ENCODE measurements at places on chromosomes 3 and 15.

DNA sequence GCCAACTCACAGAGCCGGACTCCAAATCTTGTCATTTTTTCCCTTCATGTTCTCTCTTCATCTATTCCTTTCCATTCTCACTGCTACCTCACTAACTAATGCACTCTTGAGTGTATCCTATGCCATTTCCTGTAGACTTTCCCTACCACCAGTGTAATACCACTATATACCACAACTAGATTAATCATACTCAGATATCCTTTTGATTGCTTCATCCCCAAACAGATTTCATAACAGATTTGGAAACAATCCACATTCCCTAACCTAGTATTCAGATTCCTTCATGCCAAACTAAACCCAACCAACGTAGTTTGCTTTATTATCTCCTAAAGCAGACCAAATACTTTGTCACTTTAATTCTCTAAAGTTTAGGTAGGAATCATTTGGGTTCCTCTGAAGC is 2.6 kb upstream of the PLOD2 start:
- DNase-seq, result no peak

DNA sequence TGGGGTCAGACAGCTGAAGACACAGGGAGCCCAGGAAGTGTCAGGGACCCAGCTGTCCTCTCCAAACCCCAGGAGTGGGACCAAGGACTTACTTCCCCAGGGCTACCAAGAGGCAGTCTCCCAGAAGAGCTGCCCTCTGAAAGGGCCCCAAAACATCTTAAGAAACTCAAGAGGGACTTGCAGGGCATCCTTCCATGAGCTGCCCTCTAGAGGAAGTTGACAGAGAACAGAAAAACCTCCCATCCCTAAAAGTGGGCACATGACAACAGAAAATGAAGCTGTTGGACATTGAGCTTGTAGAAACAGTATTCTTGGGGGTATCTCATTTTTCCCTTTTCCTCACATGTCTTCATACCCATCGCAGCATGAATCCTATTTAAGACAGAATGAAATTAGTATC is 58.9 kb downstream of the MECOM start:
- no peak for DNase-seq

DNA sequence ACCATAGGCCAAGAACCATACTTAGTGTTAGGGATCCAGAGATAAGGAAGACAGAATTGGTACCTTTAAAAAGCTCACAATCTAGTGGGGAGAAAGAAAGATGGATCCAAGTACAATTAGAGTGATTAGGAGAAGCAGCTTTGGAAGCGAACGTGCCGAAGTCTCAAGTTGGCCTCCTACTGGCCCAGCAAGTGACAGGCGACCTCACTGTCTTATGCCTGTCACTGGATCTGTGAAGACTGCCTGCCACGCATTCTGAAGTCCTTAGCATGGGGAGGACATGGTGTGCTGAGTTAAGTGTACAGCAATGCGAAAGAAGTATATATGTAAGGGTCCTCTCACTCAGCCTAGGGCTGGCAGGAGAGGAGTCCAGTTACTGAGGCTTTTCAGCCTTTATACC is 141.0 kb downstream of the GABRB3 start:
- DNase-seq, result no peak

DNA sequence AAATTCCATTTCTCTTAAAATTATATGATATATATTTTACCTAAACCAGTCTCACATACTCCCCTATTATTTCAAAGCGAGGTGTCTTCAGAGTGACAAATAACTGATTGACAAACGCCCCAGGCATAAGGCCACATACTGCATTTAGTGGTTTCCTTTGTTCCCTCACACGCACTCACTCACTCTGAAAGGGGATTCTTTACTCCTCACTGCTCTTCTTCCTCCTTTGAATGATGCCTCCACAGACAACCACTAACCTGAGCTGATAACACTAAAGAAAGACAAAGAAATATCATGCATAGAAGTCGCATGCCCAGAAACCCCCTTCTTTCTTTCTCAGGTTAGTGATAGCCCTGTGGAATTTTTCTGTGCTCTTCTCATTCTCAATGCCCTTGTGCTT is 24.1 kb upstream of the BBX start:
- DNase-seq, result no peak

GRCh38 chr3:189186101-189186500 is 14.3 kb downstream of the TPRG1 start:
- DNase-seq, result no peak

DNA sequence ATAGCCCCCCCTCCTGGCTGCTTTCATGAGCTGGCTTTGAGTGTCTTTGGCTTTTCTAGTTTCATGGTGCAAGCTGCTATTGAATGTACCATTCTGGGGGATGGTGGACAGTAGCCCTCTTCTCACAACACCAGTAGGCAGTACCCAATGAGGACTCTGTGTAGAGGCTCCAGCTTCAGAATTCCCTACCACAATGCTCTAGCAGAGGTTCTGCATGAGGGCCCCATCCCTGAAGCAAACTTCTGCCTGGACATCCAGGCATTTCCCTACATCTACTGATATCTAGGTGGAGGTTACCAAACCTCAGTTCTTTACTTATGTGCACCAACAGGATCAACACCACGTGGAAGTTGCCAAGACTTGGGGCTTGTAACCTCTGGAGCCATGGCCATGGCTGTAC is 1742.9 kb downstream of the SI start:
- DNase-seq, result no peak

GRCh38 chr15:101288905-101289513 is 6.0 kb downstream of the SNRPA1 start:
- no peak for DNase-seq

GRCh38 chr3:194690501-194691372 is 5.1 kb downstream of the FAM43A start:
- no peak for DNase-seq

- DNase-seq, result no peak
These were observed 620.7 kb upstream of the ZNF385D start for GRCh38 chr3:22371607-22372291.

DNA sequence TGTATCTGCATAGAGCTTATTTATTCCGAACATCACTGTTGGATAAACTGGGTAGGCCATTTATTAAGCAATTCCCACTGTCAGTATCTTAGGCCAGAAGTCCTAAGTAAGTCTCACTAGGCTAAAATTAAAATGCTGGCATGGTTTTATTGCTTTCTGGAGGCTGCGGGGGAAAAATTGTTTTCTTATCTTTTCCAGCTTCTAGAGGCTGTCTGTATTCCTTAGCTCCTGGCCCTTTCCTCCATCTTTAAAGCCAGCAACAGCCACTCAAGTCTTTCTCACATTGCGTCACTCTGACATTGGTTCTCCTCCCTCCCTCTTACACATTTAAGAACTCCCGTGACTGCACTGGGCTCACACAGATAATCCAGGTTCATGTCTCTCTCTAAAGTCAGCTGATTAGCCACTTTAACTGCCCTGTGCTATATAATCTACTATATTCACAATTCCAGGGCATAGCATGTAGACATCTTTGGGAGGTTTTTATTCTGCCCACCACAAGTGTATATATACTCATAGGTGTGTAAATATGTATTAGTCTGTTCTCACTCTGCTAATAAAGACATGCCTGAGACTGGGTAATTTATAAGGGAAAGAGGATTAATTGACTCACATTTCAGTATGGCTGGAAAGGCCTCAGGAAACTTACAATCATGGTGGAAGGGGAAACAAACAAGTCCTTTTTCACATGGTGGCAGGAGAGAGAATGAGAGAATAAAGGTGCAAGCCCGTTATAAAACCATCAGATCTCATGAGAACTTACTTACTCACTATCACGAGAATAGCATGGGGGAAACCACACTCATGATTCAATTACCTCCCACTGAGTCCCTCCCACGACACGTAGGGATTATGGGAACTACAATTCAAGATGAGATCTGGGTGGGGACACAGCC is 113.5 kb upstream of the SLC7A14 start:
- no peak for DNase-seq

- DNase-seq, result no peak
These were observed 8.8 kb downstream of the LRIG1 start for GRCh38 chr3:66492071-66492470.

DNA sequence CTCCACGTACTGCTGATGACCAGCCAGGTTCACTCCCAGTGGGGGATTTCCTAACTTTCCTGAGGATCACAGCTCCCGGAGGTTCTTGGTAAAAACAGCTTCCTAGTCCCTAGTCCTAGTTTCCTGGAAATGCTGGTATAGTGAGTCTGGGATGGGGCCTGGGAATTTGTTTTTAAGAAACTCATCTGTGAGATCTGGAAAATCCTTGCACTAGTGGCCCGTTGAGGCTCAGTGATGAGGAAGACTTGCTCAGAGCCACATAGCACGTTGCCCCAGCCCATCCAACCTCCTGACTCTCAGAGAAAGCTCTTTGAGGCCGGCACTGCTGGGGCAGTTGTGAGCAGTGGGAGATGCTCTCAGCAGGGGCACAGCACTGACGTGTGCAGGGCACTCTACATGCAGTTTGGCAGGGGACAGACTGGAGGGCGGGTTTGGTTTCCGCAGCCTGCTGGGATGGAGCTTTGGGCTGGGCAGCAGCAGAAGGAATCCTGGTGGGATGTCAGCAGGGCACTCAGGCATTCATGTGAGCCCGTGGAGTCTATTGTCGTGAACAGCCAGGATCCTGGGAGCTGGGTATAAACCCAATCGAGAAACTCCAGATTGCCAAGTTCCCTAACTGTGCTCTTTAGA is 31.6 kb downstream of the SAXO2 start:
- no peak for DNase-seq

DNA sequence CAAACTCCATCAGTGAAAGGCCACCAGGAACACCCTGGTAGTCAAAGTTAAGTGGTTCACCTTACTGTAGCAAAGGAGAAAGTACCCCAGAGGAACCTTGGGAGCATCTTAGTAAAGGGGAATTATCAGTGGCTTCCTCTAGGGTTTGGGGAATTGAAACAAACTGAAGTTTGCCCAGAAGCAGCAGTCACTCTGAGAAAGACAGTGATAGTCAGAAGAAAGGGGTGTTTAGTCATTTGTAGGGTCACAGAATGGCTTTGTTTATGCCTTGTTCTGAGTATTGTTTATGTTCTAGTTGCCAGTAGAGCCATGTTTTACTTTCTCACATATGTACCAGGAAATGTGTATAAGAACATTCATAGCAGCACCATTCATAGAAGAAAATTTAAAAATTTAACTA is 93.8 kb downstream of the FHIT start:
- no peak for DNase-seq

DNA sequence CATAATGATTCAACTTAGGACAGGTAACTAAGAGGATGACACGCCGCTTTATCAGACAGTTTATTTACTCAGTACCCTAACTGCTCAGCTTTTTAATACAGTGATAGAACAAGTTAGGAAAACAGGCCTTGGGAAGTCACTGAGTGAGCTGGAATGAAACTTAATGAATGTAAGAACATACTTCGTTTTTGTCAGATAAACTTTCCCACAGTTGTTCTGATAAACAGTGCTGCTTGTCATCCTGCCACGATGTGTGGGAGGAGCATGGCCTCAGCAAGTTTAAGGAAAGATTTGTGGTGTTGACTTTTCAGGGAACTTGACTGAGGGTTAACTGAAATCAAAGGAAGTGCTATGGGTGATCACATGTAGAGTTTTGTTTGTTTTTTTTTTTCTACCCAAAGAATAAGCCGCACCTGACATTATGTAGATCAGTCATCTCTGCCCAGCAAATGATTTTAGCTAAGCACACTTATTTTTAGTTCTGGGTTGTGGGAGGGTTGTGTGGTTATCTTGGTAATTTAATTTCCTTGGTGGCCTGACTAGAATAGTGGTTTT is 5.6 kb upstream of the P2RY14 start:
- DNase-seq, result no peak

DNA sequence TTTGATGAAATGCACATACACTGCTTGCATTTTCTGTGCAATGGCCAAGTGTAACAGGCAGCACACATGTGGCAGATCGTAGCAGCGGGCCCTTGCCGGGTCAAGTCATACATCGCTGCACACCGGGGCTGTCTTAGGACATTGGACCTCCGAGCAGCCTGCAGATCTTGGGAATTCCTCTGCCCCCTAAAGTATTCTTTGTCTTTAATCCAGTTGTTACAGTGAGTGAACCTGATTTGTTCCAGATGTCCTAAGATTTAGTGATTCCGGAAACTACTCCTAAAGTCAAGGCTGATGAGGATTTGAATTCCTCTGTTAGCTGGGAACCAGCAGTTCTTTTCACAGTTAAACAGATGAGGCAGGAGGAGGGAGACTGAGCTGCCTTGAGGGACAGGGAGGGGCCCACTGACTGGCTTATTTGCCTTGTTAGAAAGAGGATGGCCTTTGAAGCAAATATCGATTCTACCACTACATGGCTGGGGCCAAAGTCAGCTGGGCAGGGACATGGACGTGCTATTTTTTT is 190.7 kb upstream of the CTDSPL start:
- no peak for DNase-seq

DNA sequence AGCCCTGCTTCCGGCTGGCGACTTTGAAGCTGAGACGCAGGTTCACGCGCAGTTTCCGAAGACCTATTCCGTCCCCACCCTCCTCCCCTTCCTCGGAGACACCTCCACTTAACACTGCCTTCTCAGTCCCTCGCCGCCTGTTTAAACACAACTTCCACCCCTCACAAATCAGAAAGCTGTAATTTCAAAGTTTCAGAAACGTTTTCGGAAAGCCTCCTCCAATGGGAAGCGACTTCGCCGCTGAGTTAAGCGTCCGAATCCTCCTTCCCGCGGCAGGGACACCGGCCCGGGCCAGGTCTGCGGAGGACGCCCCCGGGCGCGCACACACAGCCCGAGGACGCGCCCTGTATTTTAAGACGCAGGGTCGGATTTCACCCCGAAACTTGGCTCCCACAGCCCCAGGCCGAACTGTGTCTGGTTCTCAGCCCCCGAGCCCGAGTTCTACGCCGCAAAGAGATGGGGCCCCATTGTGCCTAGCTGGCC is 559 bp upstream of the LRRN1 start:
- no peak for DNase-seq

DNA sequence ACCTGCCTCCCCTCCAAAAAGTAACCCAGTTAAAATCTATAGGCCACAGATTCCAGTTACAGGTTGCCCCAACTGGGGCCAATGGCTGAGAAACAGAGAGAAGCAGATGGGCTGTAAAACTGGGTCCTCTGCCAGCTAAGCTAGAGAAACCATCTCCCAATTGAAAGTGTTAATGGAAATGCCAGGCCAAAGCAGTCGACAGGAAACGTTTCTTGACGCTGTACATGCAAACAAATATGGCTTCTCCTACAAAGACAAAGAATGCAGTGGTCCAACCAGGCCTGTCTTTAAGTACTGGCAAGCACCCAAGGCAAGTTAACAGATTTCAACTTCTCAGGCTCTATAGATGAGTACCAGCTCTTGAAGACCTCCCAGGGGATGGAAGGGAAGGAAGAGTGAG is 71.3 kb downstream of the MAGI1 start:
- DNase-seq, result no peak

Measured in CMK (cell line).